Endothelial cell (in vitro differentiated cells): ENCODE measurements at places on chromosomes 4 and X. TPM values are rescaled to one million over a fixed set of nuclear protein-coding genes. Genes with fewer than 3 reads are reported as not detected.
A peak's percentile ranks its signal among the peaks of the same experiment; 100 is the strongest.

DNA sequence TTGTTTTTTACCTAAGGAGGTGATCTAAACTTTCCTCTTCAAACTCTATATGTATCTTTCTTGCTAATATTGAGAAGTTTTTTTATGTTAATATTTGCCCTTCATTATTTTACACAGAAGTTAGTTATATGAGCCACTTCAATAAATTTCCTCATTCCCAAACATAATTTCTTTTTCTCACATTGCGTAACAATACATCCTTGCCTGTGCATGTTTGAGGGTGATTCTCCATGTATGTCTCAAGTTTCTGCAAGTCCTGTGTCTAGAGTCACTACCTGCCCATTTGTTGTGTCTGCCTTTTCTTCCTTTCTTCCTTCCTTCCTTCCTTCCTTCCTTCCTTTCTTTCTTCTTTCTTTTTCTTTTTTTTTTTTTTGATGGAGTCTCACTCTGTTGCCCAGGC, 2057.9 kb downstream of the PCDH7 start:
- no peaks in the 10 kb centered on the region for H3K27me3 ChIP-seq
- H3K4me1 ChIP-seq, result no peaks in the 10 kb centered on the region
- DNase-seq, result no peak
- H3K4me3 ChIP-seq, result no peak overlapping the region
- H3K27ac ChIP-seq, result no peak overlapping the region

DNA sequence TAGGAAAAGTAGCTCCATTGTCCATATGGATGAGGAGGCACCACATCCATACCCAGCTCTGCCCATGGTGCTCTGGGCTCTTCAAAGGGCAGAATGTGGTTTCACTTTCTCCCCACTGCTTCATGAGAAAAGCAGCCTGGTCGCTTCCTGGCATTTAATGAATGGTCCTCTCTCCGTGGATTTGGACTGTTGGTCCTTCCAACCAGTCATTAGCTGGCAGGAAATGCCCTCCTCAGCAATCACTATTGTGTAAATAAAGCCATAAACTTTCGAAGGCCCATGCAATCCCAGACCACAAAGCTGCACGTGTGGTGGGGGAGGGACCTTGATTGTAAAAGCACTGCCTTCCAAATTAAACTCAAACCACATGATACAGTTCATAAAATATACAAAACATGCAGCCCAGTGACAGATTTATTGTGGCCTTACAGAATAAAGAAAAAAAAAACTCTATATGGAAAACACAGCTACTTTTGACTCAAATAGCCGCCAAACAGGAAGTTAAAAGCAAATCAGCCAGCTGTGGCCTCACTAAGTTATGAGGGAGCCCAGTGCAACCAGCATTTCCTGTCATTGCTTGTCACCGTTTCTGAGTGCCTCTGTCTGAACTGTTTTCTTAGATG, 8.1 kb downstream of the MBNL3 start:
- no peaks in the 10 kb centered on the region for H3K36me3 ChIP-seq
- peaks cover 14% of the 10 kb centered on the region for H3K4me1 ChIP-seq
- H3K4me3 ChIP-seq, result no peak overlapping the region
- no peaks in the 10 kb centered on the region for H3K27me3 ChIP-seq
- no peak for DNase-seq
- H3K27ac ChIP-seq, result peak overlapping the region; percentile 90

GRCh38 chrX:133685822-133686221, 270.5 kb upstream of the GPC4 start:
- H3K27ac ChIP-seq, result no peak overlapping the region
- H3K4me1 ChIP-seq, result no peaks in the 10 kb centered on the region
- DNase-seq, result no peak
- no peaks in the 10 kb centered on the region for H3K36me3 ChIP-seq
- H3K27me3 ChIP-seq, result peaks cover 2% of the 10 kb centered on the region

- H3K4me3 ChIP-seq, result no peak overlapping the region
- no peak overlapping the region for H3K27ac ChIP-seq
- DNase-seq, result no peak
- no peaks in the 10 kb centered on the region for H3K36me3 ChIP-seq
- no peaks in the 10 kb centered on the region for H3K27me3 ChIP-seq
Observed at GRCh38 chr4:89576246-89576645, 260.7 kb downstream of the SNCA start.

DNA sequence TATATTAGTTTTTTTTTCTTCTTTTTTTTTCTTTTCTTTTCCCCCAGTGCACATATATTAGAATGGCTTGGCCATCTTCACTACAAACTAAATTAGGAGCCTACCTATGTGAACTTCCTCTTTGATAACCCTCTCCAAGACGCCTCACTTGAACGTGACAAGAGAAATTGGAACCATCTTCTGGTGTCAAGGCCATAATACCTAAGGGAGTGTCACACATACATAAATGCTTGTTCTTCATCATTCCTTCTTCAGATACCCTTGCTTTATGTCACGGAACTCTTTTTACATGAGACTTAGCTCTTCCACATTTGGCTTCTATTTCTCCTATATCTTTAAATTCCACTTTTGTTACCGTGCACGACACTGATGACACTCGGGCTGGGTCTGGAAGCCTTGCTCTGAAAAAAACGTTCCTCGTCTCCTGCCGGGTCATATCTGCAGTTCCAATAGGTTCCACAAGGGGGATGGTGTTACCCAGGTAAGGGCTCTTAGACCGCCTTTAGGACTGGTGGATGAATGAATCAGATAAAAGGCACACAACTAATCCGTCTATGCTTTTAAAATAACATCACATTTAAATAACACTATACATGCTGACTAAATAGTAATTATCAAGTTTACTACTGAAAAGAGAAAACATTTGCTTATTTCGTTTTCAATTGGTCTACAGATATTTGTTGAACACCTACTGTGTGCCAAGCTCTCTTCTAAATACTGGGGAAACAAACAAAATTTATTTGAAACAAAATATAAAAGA, 19.9 kb downstream of the DGAT2L6 start:
- H3K27ac ChIP-seq, result no peak overlapping the region
- no peaks in the 10 kb centered on the region for H3K36me3 ChIP-seq
- peak; percentile 54 for DNase-seq
- no peaks in the 10 kb centered on the region for H3K27me3 ChIP-seq
- no peaks in the 10 kb centered on the region for H3K4me1 ChIP-seq
- no peak overlapping the region for H3K4me3 ChIP-seq

DNA sequence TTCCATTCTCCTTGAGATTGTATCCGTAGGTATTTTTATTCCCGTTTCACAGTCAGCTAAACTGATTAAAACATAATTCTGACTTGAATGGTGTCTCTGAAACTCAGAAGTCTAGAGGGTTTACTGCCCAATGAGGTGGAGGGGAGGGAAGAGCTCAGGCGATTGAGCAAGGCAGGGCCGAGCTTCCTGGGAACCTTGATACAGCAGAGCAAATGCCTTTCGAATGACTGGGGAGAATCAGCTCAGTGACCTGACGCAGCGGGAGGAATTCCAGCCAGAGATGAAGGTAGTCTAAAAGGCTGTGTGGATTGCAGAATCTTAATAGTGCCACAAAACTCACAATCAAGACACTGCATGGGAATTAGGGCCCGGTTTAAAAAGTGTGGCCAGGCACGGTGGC, 233.6 kb downstream of the EVC2 start:
- H3K4me3 ChIP-seq, result no peak overlapping the region
- no peaks in the 10 kb centered on the region for H3K36me3 ChIP-seq
- H3K27me3 ChIP-seq, result peaks cover 3% of the 10 kb centered on the region
- no peak overlapping the region for H3K27ac ChIP-seq
- H3K4me1 ChIP-seq, result peaks cover 4% of the 10 kb centered on the region
- no peak for DNase-seq

DNA sequence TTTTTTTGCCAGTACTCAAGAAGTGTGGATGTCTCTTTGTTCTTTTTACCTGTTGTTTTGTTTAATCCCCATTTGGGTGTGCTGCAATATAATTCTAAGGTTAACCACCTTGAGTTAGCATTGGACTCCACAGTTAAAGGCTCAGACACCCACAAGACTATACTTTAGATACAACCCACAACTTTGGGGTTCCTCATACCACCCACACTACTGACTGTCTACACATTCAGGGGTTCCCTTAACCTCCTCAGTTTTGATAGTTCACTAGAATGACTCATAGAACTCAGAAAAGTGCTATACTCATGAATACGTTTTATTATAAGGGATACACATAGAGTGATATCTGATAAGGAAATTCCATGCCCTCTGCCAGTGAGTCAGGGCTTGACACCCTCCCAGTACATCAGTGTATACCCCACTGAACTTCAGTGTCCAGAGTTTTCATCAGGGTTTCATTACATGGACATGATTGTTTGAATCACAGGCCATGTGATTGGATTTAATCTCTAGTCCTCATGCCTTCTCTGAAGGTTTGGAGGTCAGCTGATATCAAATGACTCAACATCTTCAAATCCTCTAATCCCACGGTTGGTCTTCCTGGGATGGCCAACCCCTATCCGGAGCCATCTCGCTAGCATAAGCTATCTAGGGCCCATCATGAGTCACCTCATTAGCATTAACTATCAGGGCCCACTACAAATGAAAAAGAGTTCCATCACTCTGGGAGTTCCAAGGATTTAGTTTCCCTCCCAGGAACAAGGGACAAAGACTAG, 357.7 kb upstream of the EMCN start:
- H3K4me1 ChIP-seq, result peaks cover 8% of the 10 kb centered on the region
- no peaks in the 10 kb centered on the region for H3K36me3 ChIP-seq
- DNase-seq, result no peak
- no peak overlapping the region for H3K4me3 ChIP-seq

The POU4F2 gene
- 0.59 TPM for total RNA-seq

The IL21 gene
- total RNA-seq, result not detected

The TENM3 gene
- 29.7 TPM for total RNA-seq

The HS3ST1 gene
- total RNA-seq, result 0.44 TPM

The ZCCHC18 gene
- 3.6 TPM for total RNA-seq
